Glomerular endothelial cell (primary cell): ENCODE measurements at places on chromosomes 11 and 22. TPM values are rescaled to one million over a fixed set of nuclear protein-coding genes. Genes with fewer than 3 reads are reported as not detected.

- DNase-seq, result no peak
Measured at GRCh38 chr11:27678242-27678641, 22.0 kb downstream of the BDNF start.

DNA sequence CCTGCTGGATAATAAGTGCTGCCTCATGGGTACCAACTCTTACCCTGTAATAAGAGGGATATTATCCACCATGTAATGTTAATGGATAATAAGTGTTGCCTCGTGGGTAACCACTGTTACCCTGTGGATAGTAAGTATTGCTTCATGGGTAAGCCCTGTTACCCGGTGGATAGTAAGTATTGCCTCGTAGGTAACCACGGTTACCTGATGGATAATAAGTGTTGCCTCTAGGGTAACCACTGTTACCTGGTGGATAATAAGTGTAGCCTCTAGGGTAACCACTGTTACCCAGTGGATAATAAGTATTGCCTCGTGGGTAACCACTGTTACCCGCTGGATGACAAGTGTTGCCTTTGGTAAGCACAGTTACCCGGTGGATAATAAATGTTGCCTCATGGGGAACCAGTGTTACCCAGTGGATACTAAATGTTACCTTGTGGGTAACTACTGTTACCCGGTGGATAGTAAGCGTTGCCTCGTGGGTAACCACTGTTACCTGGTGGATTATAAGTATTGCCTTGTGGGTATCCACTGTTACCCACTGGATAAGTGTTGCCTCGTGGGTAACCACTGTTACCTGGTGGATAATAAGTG, 18.6 kb upstream of the NXPE4 start:
- no peak for DNase-seq

- no peak for DNase-seq
Measured at GRCh38 chr11:98625526-98625925, 395.2 kb upstream of the CNTN5 start.

DNA sequence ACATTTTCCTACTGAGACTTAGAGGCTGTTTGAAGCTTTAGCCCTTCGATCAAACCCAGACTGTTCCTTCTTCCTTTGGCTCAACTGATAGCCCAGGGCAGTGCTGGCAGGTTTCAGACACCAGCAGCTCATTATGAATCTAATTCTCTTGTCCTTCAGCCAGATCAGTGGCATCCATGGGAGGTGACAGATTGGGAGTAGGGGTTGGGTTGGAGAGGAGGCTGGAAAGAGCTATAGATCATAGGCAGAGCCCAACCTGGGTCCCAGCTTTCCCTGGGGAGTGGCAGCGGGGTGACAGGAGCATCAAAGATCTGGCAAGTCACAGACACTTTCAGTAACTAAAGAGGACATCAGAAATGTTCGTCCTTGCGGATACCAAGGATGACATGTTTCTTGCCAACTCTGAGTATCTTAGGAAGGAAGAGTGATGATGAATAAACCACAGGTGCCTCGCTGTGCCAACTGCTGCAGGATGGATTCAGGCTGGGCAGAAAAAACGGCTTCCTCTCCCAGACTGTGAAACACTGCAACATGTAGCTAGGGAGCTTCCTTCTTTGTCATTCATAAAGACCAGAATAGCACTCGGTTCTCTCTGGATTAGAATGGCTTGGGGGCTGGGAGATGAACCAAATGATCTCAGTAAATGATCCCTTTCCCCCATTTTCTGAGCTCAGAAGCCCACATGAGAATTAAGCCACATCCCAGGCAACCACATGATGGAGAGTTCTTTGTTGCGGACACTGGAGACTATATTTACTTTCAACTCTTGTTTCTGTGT, 19.1 kb downstream of the ABCC8 start:
- DNase-seq, result no peak

GRCh38 chr22:17639247-17639741, 737 bp downstream of the BCL2L13 start:
- DNase-seq, result no peak

The SLC6A5 gene
- total RNA-seq, result not detected in 2 replicates

The PARVA gene
- 55.1 and 56.9 TPM in 2 replicates for total RNA-seq
